ENCODE measurements at places on chromosomes 7 and 10.

DNA sequence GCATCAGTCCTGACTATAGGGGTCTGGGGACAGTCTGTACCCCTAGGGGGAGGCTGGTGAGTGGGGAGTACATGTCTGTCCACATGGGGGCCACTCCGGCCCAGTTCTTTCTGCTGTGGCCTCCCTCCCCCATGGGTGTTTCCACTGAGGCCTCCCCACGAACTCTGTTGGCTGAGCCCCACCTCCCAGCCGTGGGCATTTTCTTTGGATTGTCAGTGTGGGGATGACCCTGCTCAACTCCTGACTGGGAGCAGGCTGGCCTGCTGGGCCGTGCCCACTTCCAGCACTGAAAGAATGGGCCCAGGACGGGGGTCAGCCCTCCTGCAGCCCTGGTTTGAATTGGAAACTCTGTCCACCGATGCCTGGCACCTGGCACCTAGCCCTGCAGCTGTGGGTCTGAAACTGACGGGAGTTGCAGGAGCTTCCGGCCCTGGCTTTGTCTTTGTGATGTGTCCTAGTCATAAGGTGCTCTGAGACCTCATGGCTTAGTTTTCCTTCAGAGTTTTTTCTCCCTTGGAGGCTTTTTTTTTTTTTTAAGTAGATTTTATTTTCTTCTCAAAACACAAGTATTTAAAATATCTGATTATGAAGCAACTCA lies 46.5 kb downstream of the LHPP start:
- DNase-seq, result no peak

DNA sequence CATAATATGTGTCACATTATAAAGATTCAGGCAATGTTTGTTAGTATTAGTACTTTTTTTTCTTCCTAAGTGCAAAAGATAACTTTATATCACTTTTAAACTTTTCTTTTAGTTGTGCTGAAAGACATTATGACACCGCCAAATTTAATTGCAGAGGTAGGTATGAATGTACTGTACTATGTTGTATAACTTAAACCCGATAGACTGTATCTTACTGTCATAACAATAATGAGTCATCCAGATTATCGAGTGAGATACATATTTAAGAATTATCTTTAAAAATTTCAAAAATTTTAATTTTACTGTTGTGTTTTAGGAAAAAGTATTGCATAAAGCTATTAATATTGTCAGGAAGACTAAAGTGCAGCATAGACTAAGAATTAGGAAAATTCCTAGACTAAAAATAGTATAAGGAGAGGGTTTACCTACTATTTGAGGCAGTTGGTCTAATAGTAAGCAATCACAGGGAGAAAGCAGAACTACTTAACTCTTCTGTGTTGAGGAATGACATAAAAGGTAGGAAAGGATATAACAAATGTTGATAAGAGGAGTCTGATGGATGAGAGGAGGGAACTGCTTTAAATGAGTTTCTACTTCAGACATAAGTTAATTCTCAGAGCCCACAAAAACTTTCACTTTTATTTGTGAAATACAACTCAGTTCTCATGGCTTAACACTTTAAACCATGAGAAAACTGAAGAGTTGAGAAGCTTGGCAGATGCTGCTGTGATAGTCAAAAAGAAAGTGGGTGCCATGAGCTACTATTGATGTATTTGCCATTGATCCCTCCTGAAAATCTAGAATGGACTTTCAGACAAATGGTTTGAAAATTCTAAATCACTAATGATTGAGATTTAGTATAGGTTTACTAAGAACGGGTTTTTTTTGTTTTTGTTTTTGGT lies 67.8 kb downstream of the PTEN start:
- DNase-seq, result no peak

GRCh38 chr10:95741807-95742467 lies 14.0 kb upstream of the ENTPD1 start:
- no peak for DNase-seq

GRCh38 chr7:134946260-134946659 lies 40.0 kb upstream of the AGBL3 start:
- DNase-seq, result no peak

- no peak for DNase-seq
Measured at GRCh38 chr10:101451667-101452069, 97.7 kb downstream of the BTRC start.

- DNase-seq, result no peak
Measured at GRCh38 chr7:116966601-116967000, 13.3 kb downstream of the ST7 start.

DNA sequence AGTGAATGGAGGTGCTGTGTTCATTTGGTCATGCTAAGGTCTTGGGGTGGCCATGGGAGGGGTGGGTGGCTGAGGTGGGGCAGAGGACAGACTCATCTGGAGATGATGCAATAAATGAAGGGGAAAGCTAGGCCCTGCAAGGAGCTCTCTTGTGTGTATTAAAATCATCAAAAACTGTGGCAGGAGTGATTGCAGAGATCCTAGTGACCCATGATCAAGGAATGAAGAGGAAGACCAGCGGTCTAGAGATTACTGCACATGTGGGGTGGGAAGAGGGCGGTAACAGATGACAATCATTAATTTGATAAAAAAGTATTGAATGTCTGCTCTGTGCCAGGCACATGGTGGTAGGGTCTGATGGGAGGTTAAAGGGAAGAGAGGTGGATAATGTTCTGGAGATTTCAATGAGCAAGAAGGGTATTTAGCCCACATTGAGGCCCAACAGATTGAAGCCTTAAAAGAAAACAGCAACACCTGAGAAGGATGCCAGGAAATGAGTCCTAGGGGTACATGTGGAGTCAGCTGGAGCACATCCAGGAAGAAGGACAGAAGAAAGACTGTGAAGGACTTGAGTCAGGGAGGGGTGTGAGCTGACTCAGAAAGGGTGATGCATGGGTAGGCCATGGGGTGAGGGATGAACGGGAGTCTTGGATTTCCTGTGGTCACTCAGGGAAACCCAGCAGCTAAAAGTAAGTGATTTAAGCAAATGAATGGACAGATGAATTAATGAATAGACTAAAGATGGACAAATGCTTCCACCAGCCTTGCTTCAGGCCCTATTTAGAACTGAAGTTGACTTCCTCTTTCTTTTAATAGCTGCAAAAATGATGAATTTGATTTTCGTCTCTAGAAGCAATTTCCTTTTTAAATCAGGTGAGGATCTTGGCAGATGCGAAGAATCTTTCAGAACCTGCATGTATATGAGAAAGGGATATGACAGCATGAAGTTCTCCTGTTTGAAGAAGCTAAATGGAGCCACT lies 83.1 kb upstream of the IGFBP3 start:
- DNase-seq, result no peak

DNA sequence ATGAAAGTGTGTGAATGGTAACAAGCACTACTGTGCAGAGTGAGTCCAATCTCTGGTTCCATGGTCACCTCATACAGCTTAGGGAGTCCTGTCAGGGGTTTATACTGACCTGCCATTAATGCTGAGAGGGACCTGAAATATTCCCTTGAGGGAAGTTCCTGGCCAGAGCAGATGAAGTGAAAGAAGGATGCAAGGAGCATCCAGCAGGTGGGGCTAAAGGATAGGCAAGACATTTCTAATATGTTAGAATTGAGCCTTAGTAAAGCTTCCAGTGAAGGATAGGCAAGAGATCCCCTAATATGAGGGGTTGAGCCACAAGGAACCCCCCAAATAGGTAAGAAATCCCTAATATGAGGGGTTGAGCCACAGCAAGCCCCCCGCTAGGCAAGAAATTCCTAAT lies 25.5 kb upstream of the FAM221A start:
- DNase-seq, result no peak

GRCh38 chr7:156109076-156109475 lies 296.8 kb upstream of the SHH start:
- DNase-seq, result no peak

- DNase-seq, result no peak
Measured at GRCh38 chr7:55548295-55548731, 24.0 kb downstream of the VOPP1 start.

DNA sequence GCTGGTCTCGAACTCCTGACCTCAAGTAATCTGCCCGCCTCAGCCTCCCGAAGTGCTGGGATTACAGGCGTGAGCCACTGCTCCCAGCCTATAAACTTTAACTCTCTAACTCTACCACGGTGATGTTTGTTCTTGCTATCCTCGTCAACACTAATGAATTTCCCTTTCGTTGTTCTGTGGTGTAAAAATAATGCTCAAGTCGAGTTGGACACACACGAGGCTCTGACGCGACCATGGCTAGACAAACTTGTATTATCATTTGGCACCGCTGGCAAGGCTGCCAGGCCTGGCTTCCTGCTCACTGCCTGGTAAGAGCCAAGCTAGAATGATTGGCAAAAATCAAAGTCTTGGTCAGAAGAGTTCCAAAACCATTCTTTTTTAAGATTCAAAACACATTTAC lies 167.0 kb upstream of the KLF6 start:
- DNase-seq, result no peak

DNA sequence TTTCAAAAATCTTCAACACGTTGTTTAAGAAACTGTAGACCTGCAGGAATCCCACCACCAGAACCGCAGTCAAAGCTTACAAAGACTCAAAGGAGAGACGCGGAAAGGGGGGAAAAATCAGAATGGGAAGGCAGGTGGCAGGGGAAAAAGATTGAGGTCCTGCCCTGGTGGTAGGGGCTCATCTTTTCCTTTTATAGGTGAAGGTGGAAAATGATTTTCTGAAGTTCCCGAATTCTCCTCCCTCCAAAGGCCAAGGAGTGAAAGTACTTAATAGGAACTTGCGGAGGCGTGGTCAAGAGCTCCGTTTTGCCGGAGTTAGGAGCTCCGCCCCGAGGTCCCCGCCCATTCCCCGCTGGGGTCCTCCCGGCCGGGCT lies 724 bp downstream of the BBIP1 start:
- peak; percentile 73 for DNase-seq

DNA sequence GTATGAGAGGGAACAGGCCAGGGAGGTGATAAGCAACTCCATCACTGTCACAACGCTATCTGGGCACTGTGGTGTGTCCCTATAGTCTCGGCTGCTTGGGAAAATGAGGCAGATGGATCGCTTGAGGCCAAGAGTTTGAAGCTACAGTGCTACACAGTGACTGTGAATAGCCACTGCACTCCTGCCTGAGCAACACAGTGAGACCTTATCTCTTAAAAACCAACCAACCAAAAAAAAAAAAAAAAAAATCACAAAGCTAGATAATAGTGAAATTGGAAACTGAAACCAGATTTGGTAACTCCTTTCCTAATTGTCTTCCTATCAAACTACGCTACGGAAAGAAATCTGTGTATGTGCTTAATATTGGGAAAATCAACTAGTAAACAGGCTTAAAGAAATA lies 14.1 kb downstream of the MICU1 start:
- DNase-seq, result no peak

- DNase-seq, result no peak
Measured at GRCh38 chr10:32961895-32962369, 3.9 kb upstream of the ITGB1 start.

- DNase-seq, result no peak
Measured at GRCh38 chr7:1360521-1360971, 98.7 kb downstream of the MICALL2 start.

- DNase-seq, result no peak
Measured at GRCh38 chr7:94223375-94224084, 171.2 kb upstream of the COL1A2 start.

GRCh38 chr10:77921395-77921794 lies 5.2 kb downstream of the DLG5 start:
- DNase-seq, result no peak

GRCh38 chr7:20456701-20457100 lies 126.0 kb downstream of the ITGB8 start:
- DNase-seq, result no peak

- no peak for DNase-seq
Measured at GRCh38 chr10:3423384-3423783, 250.8 kb upstream of the PITRM1 start.

- no peak for DNase-seq
Measured at GRCh38 chr7:45188736-45189135, 31.1 kb downstream of the RAMP3 start.

- no peak for DNase-seq
Measured at GRCh38 chr10:32265756-32266155, 81.2 kb downstream of the EPC1 start.

GRCh38 chr7:85565276-85565675 lies 378.4 kb upstream of the SEMA3D start:
- no peak for DNase-seq

DNA sequence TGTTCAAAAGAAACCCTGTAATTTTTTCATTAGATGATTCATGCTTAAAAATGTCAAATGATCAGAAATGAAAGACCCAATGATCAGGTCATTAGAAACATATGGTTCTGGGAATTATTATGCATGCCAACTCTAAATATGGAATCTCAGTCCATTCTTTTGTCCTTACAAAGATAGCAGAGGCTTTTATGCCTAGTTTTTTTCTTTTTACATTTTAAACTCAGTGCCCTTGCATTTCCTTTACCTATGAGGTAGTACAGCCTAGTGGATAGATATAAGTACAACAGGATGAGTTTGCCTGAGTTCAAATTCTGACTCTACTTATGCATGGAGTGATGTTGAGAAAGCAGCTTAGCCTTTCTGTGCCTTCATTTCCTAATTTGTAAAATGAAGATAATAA lies 392.9 kb downstream of the SUGCT start:
- DNase-seq, result no peak

DNA sequence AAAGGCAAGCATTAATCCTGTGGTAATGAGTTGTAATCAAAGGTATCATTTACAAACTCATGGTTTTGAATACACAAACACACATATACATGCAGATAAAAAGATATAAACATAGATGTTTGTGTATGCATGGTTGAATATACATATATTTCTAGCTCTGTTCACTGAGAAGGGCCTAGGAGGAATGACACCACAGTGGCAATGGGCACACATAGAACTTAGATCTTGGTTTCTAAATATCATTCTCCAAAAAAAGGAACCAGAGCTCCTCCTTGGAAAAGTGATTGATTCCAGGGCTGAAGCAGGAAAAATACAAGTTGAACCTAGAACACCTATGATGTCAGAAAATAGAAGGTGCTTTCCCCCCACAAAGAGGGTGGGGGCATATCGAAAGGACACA lies 6.9 kb downstream of the CUL2 start:
- no peak for DNase-seq

GRCh38 chr10:44949127-44949802 lies 10.3 kb upstream of the RASSF4 start:
- peak; percentile 9 for DNase-seq

- DNase-seq, result no peak
Measured at GRCh38 chr7:22864855-22865601, 42.4 kb upstream of the TOMM7 start.

GRCh38 chr10:119940487-119940886 lies 48.0 kb downstream of the SEC23IP start:
- no peak for DNase-seq

DNA sequence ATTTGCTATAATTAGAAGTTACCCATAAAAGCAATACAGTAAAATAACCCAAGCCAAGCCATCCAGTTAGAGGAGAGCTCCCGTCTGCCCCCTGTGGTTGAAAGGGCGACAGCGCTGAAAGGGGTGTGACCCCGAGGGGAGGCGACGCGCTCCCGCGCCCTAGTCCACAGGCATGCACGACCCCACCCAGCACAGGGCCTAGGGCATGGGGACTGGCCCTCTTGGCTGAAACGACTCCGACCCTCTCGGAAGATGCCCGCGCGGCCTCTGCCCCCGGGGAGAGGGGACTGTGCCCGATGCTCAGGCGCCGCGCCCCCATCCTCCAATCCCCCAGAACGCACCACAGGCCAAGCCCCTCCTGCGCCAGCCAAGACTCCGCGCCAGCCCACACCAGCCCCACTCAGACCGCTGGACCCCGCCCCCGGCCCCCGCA lies 64.0 kb downstream of the CSGALNACT2 start:
- DNase-seq, result peak; percentile 20

GRCh38 chr7:94160719-94161435 lies 156.7 kb upstream of the BET1 start:
- no peak for DNase-seq

GRCh38 chr10:48494073-48494472 lies 110.8 kb downstream of the ARHGAP22 start:
- no peak for DNase-seq

Measured in omental fat pad (tissue), 4 donors.